ENCODE measurements at places on chromosomes 2 and 18. TPM values are rescaled to one million over a fixed set of nuclear protein-coding genes. Genes with fewer than 3 reads are reported as not detected.

Gene DLGAP1
- total RNA-seq, result 7.9 TPM

Gene SLC25A52
- not detected for total RNA-seq

Gene NPAS2
- 0.89 TPM for total RNA-seq

Gene CRACDL
- 0.04 TPM for total RNA-seq

Gene REG3G
- not detected for total RNA-seq

Gene PROC
- total RNA-seq, result not detected

Gene CNNM3
- total RNA-seq, result 15.2 TPM

Gene CYP1B1
- 0.18 TPM for total RNA-seq

Gene CD207
- total RNA-seq, result not detected

Gene PEX13
- total RNA-seq, result 29.7 TPM

Gene FMNL2
- 8.6 TPM for total RNA-seq

Gene ADAM23
- 9.3 TPM for total RNA-seq

Gene TCF7L1
- 1.5 TPM for total RNA-seq

Gene LAMA1
- 36.8 TPM for total RNA-seq

Gene SPOPL
- total RNA-seq, result 17.1 TPM

Gene RAX
- 0.06 TPM for total RNA-seq

Gene AKAIN1
- not detected for total RNA-seq

Gene PLB1
- 0.39 TPM for total RNA-seq

Gene DARS1
- total RNA-seq, result 136 TPM

Gene DSC2
- total RNA-seq, result 19.0 TPM
